ELR (cell line): ENCODE measurements at places on chromosomes 13 and 19.

DNA sequence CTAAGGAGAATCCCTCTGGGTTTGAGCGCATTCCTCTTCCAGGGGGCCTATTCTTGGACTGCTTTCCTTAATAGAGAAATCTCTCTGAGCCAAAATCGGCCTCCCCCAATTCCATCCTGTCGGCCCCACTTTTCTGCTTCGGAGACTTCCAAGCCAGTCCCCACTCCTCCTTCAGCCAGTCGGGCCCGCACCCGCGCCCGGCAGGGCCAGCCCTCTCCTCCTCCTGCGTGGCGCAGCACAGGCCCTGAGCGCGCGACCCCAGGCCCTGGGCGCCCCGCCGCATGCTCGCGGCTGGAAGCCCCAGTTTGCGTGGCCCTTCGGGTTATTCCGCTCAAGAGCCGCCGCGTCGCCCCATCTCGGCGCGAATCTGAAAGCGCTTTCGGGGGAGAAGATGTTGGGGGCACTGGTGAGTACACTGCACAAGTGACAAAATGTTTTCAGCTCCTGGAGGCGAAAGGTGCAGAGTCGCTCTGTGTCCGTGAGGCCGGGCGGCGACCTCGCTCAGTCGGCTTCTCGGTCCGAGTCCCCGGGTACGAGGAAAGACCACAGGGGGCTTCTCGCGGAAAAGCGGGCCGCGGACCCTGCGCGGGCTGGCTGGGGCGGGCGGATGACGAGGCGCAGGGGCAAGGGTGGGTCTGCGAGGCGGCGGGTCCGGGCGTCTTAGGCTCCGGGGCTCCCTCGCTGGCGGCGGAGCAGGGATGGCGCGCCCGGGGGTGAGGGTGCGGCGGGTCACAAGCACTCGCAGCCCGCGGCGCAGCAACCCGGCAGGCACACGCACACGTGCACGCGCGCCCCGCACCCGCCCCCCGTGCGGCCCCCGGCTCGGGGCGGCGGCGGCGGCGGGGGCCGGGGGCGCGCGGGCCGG is at the start of gene IL17D:
TSS of gene IL17D (plus strand) at position 785 of the 865 bp plus-strand sequence. CDS start 303 bp downstream, outside the sequence.
- peak; percentile 50 for DNase-seq

- no peak for DNase-seq
Observed at GRCh38 chr19:1340681-1341469, 42.8 kb upstream of the NDUFS7 start.

DNA sequence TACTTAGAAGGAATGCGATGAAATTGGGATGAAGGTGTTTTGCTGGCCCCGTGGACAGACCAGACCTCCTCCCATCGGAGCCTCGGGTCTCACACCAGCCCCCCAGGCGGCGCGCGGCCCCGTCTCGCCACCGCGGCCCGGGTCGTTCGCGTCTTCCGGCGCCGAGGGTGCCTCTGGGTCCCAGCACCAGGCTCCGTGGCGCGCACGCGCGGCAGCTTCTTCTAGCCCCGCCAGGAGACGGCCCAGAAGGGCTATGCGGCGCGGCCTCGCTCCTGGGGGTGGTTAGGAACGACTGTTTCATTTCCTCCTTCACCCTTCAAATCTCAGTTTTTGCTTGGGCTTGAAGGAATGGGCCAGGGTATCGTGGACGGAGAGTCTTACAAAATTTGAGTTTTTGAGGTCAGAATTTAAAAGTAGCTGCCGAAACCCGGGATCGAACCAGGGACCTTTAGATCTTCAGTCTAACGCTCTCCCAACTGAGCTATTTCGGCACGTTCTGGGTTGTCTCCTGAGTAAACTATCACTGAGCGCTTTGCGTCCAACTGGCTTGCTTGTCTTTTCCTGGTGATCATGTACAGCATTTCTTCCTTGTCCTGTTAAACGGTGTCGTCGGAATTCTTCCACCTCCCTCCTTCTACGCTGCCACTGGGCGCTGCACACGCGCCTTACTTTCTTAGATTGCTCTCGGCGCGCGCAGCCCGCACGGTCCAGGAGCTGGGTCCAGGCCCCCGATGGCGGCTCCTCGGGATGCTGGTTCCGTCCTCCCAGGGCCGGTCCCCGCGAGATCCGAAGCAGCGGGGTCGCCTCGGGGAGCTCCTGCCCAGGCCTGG is 46.5 kb downstream of the TGDS start:
- peak; percentile 95 for DNase-seq

DNA sequence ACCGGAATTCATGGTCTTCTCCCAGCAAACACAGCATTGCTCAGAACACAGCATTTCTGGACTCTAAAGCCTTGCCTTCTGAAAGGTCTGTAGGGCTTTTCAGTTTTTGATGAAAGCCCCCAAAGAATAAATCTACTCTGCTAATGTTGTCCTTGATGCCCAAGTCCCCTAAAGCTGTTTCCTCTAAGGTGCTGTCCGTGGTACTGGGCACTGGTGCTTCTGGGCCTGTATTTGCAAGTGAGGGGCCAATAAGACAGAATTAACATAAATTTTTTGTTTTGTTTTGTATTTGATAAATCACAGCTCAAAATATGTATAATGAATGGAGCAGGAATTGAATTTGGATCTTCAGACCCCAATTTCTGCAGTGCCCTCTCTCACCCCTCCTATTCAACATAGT is 12.1 kb upstream of the LGALS13 start:
- peak; percentile 8 for DNase-seq

GRCh38 chr19:16943942-16944625 is 55.3 kb downstream of the F2RL3 start:
- no peak for DNase-seq

GRCh38 chr19:1355568-1356507 is 27.9 kb upstream of the NDUFS7 start:
- peak; percentile 24 for DNase-seq

GRCh38 chr19:1401138-1401888 is at the start of gene GAMT:
GAMT (minus strand) TSS chr19:1401542; CDS start chr19:1401476, 66 bp downstream.
- peak; percentile 58 for DNase-seq
